Amniotic epithelial cell (primary cell): ENCODE measurements at places on chromosomes 2 and 18.
A peak's percentile ranks its signal among the peaks of the same experiment; 100 is the strongest.

DNA sequence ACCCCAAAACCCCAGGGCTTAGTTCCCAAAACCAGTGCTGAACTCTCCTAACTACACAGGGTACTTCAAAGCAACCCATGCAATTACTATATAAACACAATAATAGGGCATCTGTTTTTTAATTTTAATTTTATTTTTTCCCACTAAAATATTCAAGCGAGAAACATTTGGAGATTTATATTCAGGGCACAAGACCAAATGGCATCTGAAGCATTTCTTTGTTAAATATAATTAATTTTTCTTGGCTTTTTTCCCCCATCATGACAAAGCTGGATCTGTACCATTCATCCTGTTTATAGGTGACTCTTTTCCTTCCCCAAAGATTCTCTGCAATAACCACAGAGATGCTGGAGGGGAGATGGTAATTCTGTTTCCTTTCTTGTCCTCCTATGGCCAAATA lies 18.1 kb upstream of the HDAC4 start:
- no peak for DNase-seq

DNA sequence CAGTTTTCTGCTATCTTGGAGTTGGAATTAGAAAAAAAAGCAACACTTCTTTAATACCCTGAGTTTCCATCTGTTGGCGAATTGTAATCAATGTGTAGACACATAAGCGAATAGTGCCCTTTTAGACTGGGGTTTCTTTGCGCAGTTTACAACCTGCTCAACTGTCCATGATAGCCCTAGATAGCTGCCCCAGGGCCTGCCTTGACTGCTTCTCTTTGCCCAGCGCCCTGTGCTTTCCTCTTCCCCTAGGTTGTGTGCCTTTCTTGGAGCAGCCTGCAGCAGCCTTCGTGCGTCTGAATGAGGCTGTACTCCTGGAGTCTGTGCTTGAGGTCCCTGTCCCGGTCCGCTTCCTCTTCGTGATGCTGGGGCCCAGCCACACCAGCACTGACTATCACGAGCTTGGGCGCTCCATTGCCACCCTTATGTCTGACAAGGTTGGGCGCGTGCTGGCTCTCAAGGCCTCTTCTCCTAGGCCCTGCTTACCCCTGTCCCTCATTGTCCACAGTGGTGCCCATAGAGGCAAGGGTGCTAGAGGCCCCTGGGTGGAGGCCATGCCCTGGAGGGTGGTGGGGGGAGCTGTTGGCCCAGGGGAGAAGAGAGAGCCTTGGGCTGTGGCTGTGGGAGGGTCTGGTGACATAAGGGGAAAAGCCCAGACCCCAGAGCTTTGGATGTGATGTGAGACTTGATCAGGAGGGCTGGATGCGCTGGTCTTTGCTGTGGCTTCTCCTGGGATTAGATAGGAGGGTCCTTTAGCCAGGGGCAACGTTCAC lies 6.9 kb downstream of the SLC4A3 start:
- DNase-seq: no peak

DNA sequence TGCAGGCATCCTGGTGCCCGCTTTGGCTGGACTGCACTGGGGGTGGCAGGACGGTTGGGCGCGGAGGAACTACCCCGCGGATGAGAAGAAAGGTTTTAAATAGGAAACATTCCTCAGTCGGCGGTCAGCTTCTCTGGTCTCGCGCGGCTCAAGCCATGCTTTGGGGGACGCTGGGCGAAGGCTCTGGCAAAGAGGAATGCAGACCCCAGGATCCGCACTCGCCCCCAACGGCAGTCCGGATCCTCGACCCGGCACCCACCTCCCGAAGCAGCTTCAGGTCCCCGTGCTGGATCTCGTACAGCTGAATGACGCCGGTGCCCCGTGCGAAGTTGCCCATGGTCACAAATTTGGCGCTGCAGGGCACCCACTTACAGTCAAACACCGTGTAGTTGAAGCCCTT lies 686 bp upstream of the PNO1 start:
- peak; percentile 11 for DNase-seq

DNA sequence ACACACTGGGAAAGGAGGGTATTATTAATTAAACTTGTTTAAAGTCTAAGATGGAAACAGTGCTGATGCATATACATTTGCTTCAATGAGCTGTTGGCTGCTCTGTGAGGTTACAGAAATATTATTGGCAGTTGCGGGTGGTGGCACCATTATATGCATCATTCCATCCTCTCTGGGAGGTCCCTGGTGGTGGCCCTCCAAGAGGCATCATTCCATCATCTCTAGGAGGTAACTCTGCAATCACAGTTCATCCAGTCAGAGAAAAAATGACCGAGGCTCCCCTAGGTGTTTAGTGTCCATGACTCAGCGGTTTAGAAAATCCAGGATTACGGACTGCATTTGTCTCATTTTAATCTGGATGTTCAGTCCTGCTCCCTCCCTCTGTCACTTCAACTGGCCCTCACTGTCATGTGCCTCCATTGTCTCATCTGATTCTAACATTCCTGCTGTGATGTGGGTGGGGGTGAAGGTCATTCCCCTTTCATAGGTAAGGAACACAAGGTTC lies 15.4 kb downstream of the AFF3 start:
- no peak for DNase-seq

GRCh38 chr2:34349527-34349926 lies 750.4 kb upstream of the FAM98A start:
- DNase-seq: no peak

GRCh38 chr18:63137999-63138435 lies 181.6 kb downstream of the BCL2 start:
- no peak for DNase-seq

- peak; percentile 53 for DNase-seq
Measured at GRCh38 chr2:159807183-159808031, 9.4 kb upstream of the CD302 start.

GRCh38 chr2:200791905-200792304 lies 19.8 kb upstream of the BZW1 start:
- DNase-seq: peak; percentile 51

GRCh38 chr2:167215595-167215994 lies 327.3 kb downstream of the XIRP2 start:
- DNase-seq: no peak

DNA sequence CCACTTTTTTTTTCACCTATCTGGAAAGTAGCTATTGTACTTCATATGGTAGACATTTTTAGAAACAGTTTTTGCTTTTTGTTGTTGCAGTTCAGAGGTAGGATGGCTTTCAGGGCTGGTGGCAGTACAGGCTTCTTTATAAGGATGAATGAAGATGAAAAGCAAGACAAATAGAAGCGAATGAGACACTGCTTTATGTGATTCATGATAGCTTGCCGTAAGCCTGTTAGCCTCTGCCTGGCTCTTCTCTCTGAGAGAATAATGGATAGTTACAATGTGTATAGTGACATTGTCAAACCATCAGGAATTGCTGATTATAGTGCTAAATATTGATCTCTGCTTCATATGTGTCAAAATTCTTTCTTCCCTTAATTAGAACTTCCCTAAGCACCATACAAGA lies 173.7 kb downstream of the NR4A2 start:
- DNase-seq: no peak

DNA sequence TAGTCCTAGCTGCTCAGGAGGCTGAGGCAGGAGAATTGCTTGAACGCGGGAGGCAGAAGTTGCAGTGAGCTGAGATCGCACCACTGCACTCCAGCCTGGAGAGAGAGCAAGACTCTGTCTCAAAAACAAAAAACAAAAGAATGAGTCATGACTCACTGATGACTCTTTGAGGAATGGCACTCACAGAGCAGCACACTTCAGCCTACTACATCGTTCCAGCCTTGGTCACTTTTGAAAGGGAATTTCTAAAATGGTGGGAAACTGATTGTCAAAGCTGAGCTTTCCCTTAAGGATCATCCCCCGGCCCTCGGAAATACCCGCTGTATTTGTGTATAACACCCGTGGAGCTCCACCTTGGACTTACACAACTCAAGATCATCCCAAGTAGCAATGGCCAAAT lies 217.3 kb upstream of the HS6ST1 start:
- DNase-seq: peak; percentile 58

DNA sequence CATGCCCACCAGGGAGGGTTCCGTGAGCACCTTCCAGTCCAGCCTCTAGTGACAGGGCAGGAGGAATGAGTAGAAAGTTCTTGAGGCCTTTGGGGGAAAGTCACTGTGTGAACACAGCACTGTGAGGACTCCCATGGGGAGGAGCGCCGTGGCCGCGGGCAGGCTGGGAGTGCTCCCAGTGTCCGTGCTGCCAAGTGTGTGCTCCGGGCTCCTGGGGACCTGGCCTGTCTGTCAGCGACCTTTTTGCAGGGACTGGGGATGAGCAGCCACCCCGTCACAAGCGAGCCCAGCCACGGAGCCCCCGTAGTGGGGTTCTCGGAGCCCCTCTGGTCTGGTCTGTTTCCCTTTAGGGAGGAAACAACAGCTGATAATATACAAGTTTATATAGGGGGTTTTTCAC lies 36.8 kb downstream of the PDIA6 start:
- no peak for DNase-seq

DNA sequence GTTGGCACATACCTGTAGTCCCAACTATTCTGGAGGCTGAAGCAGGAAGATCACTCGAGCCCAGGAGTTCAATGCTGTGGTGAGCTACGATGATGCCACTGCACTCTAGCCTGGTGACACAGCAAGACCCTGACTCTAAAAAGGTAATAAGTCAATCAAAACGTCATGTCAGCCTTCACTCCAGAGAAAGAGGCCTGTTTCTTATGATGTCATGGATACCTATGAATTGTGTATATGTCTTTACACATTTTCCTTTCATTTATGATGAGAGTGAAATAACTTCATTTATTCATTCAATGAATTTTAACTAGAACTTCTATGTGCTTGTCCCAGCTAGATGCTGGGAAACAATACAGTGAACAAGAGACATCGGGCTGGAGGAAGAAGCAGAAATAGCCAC lies 25.0 kb upstream of the ID2 start:
- no peak for DNase-seq

GRCh38 chr2:226891780-226892590 lies 56.1 kb downstream of the RHBDD1 start:
- DNase-seq: peak; percentile 86
